ENCODE measurements at places on chromosomes 5 and 9.

DNA sequence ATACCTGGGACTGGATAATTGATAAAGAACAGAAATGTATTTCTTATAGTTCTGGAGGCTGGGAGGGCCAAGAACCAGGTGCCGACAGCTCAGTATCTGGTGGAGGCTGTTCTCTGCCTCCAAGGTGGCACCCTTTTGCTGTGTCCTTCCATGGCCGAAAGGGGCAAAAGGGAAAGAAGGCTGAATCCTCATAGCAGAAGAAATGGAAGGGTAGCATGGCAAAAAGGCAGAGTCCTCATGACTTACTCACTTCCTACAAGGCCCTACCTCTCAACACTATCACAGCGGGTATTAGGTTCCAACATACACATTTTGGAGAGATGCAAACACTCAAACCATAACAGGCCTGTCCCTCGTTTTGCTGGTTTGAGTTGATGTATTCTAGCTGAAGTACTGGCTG lies 25.1 kb upstream of the MED10 start:
- DNase-seq = no peak

GRCh38 chr9:124007565-124008302 lies 3.8 kb upstream of the LHX2 start:
- DNase-seq = no peak

DNA sequence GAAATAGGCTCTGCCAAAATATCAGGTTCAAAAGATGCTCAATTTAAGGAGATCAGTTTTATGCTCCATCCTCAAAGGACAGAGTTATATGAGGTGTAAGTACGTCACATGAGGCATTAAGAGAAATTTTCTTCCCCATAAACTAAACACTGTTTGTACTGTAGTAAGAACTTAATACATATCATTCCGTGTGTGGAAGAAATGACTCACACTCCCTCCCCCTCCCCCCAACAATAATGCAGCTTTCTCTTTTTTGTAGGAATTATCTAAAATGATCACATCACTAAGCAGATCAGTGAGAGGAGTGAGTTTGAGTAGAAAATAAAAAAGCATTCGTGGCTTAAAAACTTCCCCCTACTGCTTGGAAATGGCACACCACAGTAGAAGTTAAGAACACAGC lies 2.2 kb downstream of the CDH12 start:
- DNase-seq = no peak

GRCh38 chr9:26955222-26955903 lies 849 bp upstream of the IFT74 start:
- no peak for DNase-seq

DNA sequence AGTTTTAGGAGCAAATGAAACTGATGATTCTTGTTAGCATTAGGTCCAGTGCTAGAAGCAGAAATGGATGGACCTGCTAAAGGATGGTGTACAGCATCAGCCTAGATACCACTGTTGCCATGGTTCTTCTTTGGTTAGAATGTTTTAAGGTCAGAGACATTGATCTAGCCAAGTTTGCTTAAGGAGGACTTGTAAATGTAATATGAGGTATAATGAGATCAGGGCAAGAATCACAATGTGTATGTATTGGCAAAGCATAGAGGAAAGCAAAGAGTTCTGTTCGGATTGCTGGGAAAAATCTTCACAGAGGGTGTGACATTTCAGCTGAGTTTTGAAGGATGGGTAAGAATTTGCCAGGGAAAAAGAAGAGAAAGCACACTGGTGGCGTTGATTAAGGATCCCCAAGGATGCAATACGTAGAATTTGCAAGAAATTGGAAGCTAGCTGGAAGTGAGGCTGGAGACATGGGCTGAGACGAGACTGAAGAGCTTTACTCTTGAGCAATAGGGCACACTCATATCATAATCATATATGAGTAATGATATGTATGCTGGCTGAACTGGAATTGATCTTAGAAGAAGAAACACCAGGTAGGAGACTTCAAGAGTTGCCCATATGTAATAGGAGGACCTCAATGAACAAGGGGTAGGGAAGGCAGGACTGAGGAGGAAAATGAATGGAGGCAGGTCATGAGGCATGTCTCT lies 102.0 kb downstream of the ZNF462 start:
- DNase-seq = no peak

- DNase-seq = no peak
These were observed 5.6 kb downstream of the MEGF9 start for GRCh38 chr9:120708526-120709224.

DNA sequence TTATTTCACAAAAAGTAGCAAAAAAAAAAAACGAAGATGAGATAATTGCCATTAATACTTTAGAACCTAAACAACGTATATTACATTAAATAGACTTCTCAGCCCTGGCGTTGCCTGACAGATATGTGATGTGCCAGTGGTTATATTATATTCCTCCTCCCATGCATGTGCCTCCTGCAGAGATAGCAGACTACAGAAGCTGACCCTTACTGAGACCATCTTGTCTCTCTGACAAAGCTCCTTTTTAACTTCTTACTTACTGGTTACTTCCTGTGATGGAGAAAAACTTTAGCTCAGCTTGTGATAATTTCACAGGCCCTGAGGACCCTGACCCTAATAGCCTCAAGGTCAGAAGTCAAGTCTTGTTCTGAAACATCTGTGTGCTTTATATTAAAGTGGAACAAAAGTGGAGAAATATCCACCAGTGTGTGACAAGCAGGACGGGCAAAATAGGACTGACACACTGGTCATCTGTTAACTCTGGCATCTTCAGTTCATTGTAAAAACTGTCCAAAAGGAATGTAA lies 80.6 kb upstream of the POU5F2 start:
- no peak for DNase-seq

GRCh38 chr9:124929464-124929863 lies 11.4 kb downstream of the GOLGA1 start:
- DNase-seq = no peak
